Epithelial cell of proximal tubule (primary cell): ENCODE measurements at places on chromosomes 13 and 19.

GRCh38 chr19:1170938-1171754, 2.9 kb downstream of the SBNO2 start:
- DNase-seq, result no peak

DNA sequence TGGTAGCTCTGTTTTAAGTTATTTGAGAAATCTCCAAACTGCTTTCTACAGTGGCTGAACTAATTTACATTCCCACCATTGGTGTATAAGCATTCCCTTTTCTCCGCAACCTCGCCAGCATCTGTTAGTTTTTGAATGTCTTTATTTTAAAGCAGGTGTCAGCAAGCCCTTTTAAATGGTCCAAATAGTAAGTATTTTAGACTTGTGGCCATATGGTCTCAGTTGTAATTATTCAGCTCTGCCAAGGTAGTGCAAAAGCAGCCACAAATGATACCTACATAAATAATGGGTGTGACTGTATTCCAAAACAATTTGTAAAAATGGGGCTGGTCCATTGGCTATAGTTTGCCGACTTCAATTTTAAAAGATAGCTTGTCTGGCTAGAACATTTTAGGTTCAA, 58.7 kb upstream of the TMTC4 start:
- no peak for DNase-seq

DNA sequence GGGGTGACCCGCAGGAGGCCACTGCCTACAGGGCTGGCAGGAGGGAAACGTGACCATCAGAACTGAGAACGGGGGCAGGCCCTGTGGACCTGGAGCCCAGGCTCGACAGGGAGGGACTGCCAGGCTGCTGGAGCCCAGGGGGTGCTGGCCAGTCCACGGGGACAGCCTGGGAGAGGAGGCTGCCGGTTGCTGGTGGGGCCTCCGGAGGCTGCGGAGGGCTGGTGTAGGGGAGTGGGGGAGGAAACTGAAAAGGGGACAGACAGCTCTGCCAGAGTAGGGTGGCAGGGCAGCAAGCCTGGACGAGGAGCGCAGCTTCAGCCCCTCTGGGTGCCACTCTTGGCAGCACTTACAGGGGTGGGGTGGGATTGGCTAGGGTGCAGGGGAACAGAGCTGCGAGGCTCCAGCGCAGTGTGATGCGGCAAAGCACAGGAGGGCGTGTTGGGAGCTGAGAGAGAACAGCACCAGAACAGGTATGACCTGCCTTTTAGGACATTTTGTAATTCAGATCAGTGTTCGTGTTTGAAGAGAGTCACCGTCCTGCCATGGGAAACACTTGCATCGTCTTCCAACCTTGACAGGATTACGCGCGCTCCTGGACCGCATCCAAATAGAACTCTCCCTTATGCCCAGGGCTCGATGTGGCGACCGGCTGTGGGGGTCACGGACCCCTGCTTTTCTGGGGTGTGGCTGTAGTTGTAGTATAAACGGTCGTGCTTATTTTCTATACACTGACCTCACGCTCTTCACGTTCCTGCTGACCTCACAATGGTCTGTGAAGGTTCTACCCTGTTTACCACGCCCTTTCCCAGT, 19.9 kb upstream of the ARHGEF7 start:
- no peak for DNase-seq

GRCh38 chr19:31254611-31255010, 94.6 kb downstream of the TSHZ3 start:
- DNase-seq, result no peak

- no peak for DNase-seq
Observed at GRCh38 chr19:43660971-43661360, 9.0 kb downstream of the PLAUR start.

GRCh38 chr13:37645181-37645740, 46.7 kb upstream of the POSTN start:
- DNase-seq, result no peak

GRCh38 chr19:45117167-45117594, 24.2 kb downstream of the PPP1R37 start:
- no peak for DNase-seq

DNA sequence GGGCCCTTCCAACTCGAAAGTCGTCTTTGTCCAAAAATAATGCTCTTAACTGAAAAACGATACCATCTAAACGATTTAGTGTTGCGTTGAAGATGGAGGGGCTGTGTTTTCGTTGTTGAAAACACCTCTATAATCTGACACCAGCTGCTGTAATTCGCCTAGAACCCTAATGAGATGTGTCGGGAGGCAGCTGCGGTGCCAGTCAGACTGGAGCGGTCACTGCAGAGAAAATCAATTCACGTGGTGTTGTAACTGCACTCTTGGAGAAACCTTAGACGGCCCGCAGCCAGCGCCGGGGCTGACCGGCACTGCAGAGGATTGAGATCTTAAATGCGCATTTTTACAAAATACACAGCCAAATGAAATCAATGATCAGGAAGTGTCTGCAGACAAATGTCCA, 339.1 kb downstream of the ZNF536 start:
- no peak for DNase-seq

- no peak for DNase-seq
Observed at GRCh38 chr19:8484331-8484894, 18.0 kb downstream of the PRAM1 start.

DNA sequence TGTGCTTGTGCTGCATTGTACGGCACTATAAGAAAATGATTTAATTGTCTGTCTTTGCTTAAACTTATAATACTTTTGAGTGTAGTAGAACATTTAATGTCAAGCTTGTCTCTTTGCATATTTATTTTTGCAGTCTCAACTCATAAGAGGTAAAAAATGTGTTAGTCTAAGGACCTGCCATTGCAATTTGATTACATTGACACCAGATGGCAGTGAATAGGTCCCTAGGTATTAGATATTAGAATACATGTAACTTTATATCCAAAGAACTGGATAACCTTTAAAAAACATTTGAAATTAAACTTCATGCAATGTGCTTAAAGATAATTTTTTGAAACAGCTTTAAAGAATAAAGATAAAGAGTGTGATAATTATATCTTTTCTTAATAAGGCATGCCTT, 1421.3 kb downstream of the OLFM4 start:
- no peak for DNase-seq

DNA sequence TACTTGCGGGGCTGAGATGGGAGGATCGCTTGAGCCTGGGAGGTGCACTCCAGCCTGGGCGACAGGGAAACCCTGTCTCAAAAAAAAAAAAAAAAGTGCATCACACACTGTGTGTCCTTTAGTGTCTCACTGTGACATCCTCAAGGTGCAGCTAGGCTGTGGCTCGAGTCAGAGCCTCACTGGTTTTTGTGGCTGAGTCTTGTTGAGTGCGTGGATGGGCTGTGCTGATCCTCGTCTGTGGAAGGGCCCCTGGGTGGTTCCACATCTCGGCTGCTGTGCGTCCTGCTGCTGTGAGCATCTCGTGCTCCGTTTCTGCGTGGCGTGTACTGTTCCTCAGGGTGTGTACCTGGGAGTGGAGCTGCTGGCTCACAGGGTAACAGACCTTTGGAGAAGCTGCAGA, 11.2 kb downstream of the STK11 start:
- DNase-seq, result no peak

GRCh38 chr13:94657167-94657566, 55.2 kb downstream of the SOX21 start:
- DNase-seq, result no peak

DNA sequence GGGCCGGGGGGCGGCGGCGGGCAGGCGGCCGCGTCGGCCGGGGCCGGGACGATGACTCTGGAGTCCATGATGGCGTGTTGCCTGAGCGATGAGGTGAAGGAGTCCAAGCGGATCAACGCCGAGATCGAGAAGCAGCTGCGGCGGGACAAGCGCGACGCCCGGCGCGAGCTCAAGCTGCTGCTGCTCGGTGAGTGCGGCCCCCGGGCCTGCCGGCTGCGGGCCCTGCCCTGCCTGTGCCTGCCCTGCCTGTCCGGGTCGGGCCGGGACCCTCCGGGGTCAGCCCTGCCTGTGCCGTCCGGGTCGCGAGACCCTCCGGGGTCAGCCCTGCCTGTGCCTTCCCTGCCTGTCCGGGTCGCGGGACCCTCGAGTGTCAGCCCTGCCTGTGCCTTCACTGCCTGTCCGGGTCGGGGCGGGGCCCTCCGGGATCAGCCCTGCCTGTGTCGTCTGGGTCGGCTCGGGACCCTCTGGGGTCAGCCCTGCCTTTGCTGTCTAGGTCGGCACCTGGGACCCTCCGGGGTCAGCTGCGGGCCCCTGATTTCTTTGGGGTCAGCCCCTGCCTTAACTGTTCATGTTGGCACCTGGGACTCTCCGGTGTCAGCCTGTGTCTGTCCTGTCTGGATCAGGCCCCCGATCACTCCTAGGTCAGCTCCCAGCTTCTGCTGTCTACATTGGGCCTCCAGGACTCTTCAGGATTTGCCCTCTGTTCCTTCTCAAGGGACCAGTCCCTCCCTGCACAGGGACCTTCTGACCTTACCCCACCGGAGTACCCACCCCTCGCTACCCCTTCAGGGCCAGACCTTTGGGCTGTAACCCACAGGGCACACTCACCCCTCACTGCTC, 659 bp downstream of the GNA11 start:
- no peak for DNase-seq

DNA sequence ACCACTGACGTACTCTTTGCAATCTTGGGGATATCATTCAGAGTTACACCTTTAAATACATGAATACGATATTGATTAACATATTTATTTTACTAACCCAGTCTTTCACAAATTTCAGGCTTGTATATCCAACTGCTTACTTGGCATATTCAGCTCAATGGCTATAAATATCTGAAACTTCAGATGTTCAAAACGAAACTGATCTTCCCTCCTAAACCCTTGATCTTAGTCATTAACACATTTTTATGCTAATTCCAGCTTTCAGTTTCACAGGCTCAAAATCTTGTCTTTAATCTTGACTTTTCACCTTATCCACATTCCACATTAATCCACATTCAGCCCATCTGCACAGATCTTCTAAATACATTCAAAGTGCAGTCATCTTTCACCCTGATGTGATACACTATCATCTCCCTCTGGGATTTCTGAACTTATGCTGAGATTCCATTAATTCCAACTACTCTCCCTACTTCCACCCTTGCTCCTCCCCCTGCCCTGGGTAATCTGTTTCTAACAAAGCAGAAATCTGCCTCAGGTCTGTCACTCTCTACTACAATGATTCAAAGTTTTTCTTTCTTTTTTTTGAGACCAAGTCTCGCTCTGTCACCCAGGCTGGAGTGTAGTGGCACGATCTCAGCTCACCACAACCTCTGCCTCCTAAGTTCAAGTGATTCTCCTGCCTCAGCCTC, 387.2 kb downstream of the GPC5 start:
- no peak for DNase-seq

- no peak for DNase-seq
Observed at GRCh38 chr19:7292950-7293761, 1.1 kb downstream of the INSR start.

DNA sequence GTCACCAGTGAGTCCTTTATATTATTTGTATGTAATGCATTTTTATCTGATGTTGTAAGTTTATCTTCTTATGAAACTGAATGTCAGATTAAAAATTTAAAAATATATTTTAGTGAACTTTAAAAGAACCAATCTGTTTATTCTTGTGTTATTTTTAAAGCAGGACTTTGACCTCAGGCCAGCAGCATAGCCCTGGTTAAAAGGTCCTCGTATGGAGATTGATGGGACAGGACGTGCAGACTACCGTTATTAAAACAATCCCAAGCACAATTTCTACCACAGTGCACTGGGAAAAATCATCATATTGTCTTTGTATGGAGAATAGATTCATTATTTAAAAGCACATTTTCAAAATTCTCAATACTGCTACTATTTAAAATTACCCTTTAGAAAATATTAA, 573.8 kb upstream of the ARGLU1 start:
- no peak for DNase-seq

GRCh38 chr13:19573120-19573716, 11.9 kb upstream of the TPTE2 start:
- DNase-seq, result no peak

DNA sequence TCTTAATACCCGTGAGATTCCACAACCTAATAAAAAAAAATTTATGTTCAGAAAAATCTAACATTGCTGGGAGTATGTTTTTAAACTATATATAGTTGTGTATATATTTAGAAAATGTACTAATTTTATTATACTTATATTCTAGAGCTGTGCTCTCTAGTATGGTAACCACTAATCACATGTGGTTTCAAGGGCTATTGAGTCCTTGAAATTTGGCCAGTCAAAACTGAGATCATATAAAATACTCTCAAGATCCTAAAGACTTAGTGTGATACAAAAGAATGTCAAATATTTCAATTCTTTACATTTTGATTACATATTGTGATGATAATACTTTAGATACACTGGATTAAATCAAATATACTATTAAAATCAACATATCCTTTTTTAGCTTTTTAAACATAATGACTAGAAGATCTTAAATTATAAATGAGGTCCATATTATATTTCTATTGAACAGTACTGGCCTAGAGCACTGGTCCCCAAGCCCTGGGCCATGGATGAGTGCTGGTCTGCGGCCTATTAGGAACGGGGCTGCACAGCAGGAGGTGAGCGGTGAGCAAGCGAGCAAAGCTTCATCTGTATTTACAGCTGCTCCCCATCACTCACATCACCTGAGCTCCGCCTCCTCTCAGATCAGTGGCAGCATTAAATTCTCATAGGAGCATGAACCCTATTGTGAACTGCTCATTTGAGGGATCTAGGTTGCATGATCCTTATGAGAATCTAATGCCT, 176.5 kb upstream of the NBEA start:
- no peak for DNase-seq

- no peak for DNase-seq
Observed at GRCh38 chr13:72788831-72789230, 6.9 kb downstream of the PIBF1 start.

- DNase-seq, result no peak
Observed at GRCh38 chr19:51632126-51632525, 1.9 kb upstream of the SIGLEC5 start.

- no peak for DNase-seq
Observed at GRCh38 chr19:16386619-16387240, 62.1 kb downstream of the KLF2 start.

DNA sequence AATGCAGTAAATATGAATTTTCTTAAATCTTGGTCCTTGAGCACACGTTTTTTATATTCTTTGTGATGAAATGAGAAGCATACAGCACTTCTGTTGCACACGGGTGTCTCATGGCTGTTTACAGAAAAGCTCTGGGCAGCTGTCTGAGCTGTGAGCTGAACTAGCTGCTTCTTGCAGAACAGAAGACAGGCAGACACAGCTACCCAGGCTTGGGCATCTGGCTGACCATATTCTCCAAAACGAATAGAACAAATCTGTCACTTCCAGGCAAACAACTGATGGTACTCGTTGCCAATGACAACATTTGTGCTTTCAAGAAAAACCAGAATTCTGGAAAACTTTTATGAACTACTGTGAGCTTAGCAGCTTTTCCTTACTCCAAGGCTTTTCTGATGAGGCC, 16.2 kb downstream of the PCID2 start:
- DNase-seq, result no peak

GRCh38 chr13:37175996-37176395, 70.5 kb upstream of the CSNK1A1L start:
- no peak for DNase-seq

DNA sequence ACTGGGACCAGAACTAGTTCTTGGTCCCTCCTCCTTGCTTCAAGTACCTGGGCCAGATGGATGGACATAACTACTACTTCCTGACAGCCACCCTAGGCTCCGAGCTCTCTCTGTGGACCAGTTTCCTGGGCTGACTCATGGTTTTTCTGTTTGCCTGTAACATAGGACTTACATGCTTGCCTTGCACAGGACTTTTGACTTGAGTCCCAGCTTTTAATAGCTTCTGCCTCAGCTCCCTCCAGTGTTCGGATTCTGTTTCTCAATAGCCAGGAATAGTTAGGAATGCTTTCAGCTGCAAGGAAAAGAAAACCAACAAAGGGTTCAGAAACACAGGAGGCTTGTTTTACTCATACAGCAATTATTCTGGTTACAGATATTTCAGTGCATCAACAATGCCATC, 405.9 kb downstream of the ZNF536 start:
- DNase-seq, result no peak

GRCh38 chr13:98157609-98158008, 14.7 kb downstream of the FARP1 start:
- DNase-seq, result no peak
